Activated B cell treated with CpG ODN at 0.5 μM for 24 hours (primary cell): ENCODE measurements at places on chromosomes 6 and 20. TPM values are rescaled to one million over a fixed set of nuclear protein-coding genes. Genes with fewer than 3 reads are reported as not detected.

HLA-DOA gene
- total RNA-seq = 153 and 167 TPM in 2 replicates

SLC22A1 gene
- 1.0 and 2.8 TPM in 2 replicates for total RNA-seq

CCN2 gene
- 0.27 and 0.35 TPM in 2 replicates for total RNA-seq

PRRC2A gene
- total RNA-seq = 246 and 283 TPM in 2 replicates

DEFB113 gene
- total RNA-seq = not detected in 2 replicates

MACROD2 gene
- total RNA-seq = 54.8 and 55.1 TPM in 2 replicates

RBM24 gene
- total RNA-seq = not detected in 2 replicates

MEI4 gene
- total RNA-seq = not detected in 2 replicates

- DNase-seq = no peak
- H3K36me3 ChIP-seq = peaks cover 90% of the 10 kb centered on the region
- no peaks in the 10 kb centered on the region for H3K27me3 ChIP-seq
- no peak overlapping the region for H3K4me3 ChIP-seq
- H3K27ac ChIP-seq = no peak overlapping the region
- H3K4me1 ChIP-seq = peaks cover 7% of the 10 kb centered on the region
Observed at GRCh38 chr20:24969186-24970029, 20.3 kb downstream of the CST7 start.

- H3K4me3 ChIP-seq = no peak overlapping the region
- no peak overlapping the region for H3K27ac ChIP-seq
- no peaks in the 10 kb centered on the region for H3K4me1 ChIP-seq
- peaks cover 19% of the 10 kb centered on the region for H3K27me3 ChIP-seq
- no peaks in the 10 kb centered on the region for H3K36me3 ChIP-seq
- DNase-seq = no peak
Observed at GRCh38 chr20:63126876-63127699, 88.8 kb downstream of the YTHDF1 start.

GRCh38 chr6:2220154-2220553 lies 25.3 kb downstream of the GMDS start:
- no peak overlapping the region for H3K27ac ChIP-seq
- no peaks in the 10 kb centered on the region for H3K27me3 ChIP-seq
- H3K4me3 ChIP-seq = no peak overlapping the region
- DNase-seq = no peak

- H3K27ac ChIP-seq = peak overlapping the region; percentile 78
- peaks cover 34% of the 10 kb centered on the region for H3K4me1 ChIP-seq
- no peaks in the 10 kb centered on the region for H3K36me3 ChIP-seq
- no peak for DNase-seq
- no peaks in the 10 kb centered on the region for H3K27me3 ChIP-seq
Observed at GRCh38 chr6:81808851-81809570, 56.5 kb upstream of the TENT5A start.

DNA sequence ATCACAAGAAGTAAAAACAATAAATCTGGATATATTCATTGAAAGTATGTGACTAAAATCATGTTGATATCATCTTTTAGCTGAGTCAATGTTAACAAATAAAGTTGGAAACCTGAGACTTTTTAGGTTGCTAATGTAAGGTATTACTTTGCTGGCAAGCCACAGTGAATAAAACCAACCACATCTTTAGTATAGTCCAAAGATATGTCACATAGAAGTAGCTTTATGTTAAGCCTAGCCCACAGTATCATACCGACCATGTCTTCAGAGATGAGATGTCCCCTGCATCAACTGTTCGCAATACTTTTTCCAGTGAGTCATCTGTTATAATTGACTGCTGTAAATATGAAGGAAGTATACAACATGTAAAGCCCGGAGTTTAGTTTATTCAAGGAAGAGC lies 107.6 kb upstream of the MCHR2 start:
- H3K4me1 ChIP-seq = no peaks in the 10 kb centered on the region
- H3K4me3 ChIP-seq = no peak overlapping the region
- H3K27me3 ChIP-seq = peaks cover 4% of the 10 kb centered on the region
- H3K36me3 ChIP-seq = no peaks in the 10 kb centered on the region

- no peak overlapping the region for H3K4me3 ChIP-seq
- no peaks in the 10 kb centered on the region for H3K27me3 ChIP-seq
- no peaks in the 10 kb centered on the region for H3K36me3 ChIP-seq
- H3K27ac ChIP-seq = no peak overlapping the region
- H3K4me1 ChIP-seq = no peaks in the 10 kb centered on the region
Observed at GRCh38 chr6:23073821-23074220, 504.5 kb downstream of the HDGFL1 start.

DNA sequence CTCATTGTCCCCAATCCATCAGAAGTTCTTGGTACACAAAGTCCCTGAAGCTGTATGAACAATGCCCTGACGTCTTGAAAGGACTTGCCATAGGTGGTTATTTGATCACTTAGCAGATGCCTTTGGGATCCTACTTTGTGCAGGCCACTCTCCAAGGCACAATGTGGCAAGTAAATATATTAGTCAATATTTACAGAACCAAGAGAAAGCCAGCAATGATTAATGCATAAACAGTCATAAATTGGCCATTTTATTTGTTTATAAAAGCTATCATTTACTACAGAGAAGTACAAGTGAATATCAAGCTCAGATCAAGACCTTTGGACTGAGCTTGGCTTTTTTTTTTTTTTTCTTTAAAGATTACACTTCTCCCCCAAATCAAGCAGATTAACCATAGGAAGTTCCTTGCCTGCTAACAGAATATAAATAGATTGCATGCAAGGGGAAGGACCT lies 161.8 kb downstream of the MTHFD1L start:
- no peak for DNase-seq
- peaks cover 29% of the 10 kb centered on the region for H3K36me3 ChIP-seq
- no peak overlapping the region for H3K27ac ChIP-seq
- H3K27me3 ChIP-seq = no peaks in the 10 kb centered on the region
